ENCODE measurements at places on chromosomes 1 and 21.

GRCh38 chr1:25992689-25993171, 5.1 kb downstream of the PAFAH2 start:
- no peak for DNase-seq

- DNase-seq: no peak
Measured at GRCh38 chr1:208445758-208446203, 201.6 kb upstream of the PLXNA2 start.

GRCh38 chr1:162663589-162664106, 31.4 kb downstream of the DDR2 start:
- no peak for DNase-seq

GRCh38 chr21:18007121-18007520, 188.0 kb upstream of the C21orf91 start:
- no peak for DNase-seq

GRCh38 chr1:15737324-15738319, 1.6 kb downstream of the SLC25A34 start:
- no peak for DNase-seq

GRCh38 chr1:213826891-213827290, 160.9 kb upstream of the PROX1 start:
- DNase-seq: no peak

GRCh38 chr1:229732061-229732460, 106.0 kb downstream of the URB2 start:
- no peak for DNase-seq

GRCh38 chr1:153387001-153387400, 3.9 kb downstream of the S100A8 start:
- DNase-seq: no peak

DNA sequence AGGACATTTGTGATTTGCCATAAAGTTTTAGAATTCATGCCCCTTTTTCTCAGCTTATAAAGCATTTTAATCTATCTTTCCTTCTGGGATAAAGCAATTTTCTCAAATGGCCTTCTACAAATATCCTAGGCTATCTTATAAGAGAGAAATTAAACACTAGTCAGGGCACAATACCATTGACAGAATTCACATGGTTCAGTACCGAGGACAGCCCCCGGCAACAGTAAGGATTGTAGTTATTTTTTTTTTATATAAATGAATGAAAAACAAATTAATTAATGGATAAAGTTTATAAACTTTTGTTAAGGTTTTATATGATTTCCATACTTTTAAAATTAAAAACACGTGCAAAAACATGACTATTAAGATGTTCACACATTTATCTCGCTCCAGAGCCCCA, 6.9 kb upstream of the KRTAP20-2 start:
- no peak for DNase-seq

DNA sequence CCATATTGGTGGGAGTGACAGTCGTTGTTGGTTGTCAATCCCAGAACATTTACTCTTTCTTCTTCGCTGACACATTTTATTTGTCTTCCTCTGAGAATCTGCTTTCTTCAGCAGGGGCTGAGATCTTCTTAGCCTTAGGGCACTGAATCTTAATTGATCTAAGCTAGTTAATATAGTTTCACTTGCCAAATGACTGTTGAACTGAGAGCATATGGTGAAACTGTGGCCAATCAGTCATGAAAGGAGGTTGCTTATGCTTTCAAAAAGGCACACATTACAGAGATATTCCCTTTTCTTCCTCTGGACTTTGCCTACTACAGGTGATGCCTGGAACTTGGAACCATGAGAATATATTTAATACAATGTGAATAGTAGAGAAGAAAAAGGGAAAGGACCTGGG, 60.0 kb upstream of the KIAA0040 start:
- DNase-seq: no peak

GRCh38 chr1:201703621-201704438, 125.1 kb upstream of the IPO9 start:
- peak; percentile 89 for DNase-seq

- DNase-seq: no peak
Measured at GRCh38 chr1:159068886-159069285, 7.7 kb downstream of the AIM2 start.

GRCh38 chr21:43575473-43575844, 83.8 kb downstream of the HSF2BP start:
- DNase-seq: no peak

GRCh38 chr1:108592030-108592759, 32.3 kb downstream of the EEIG2 start:
- peak; percentile 45 for DNase-seq

GRCh38 chr1:215637041-215637573, 70.0 kb downstream of the KCTD3 start:
- DNase-seq: no peak

DNA sequence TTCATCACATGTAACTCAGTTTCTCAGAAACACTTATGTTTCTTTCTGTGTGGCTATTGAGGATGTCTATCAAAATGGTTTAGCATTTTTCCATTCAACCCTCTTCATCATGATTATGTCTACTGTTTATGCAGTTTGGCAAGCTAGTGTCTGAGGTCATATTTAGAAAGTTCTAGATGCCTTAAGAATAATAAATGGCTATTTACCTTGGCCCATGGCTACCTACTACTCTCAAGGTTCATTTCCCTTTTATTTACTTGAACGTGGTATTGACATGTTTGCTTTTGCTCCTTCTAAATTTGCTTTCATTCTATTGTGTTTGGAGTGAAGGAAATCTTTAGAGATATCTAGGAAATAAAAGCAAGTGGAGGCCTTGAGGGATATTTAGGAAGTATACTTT, 193.7 kb upstream of the OLFM3 start:
- no peak for DNase-seq

DNA sequence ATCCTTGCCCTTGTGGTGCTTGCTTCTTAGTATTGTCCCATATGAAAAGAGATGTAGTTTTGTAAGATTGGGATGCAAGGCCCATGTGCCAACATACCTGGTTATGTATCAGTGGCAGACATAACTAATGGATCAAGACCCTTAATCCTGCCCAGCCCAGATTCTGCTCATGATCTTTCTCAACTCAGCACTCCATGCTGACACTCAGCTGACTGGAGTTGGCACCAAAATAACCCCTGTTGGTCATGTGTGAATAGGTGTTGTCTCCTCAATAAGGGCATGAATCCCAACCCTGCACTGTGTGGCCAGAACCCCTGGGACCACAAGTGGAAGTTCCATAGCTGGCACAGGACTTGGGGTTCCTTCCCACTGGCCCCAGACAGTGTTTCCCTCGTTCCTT, 13.9 kb upstream of the CNR2 start:
- DNase-seq: no peak

GRCh38 chr1:158246650-158247049, 7.6 kb upstream of the CD1A start:
- DNase-seq: no peak

GRCh38 chr1:212491454-212491853, 58.7 kb downstream of the NENF start:
- no peak for DNase-seq

- DNase-seq: no peak
Measured at GRCh38 chr1:110639724-110640386, 33.7 kb upstream of the KCNA2 start.

- no peak for DNase-seq
Measured at GRCh38 chr1:92240034-92240433, 22.3 kb downstream of the C1orf146 start.

DNA sequence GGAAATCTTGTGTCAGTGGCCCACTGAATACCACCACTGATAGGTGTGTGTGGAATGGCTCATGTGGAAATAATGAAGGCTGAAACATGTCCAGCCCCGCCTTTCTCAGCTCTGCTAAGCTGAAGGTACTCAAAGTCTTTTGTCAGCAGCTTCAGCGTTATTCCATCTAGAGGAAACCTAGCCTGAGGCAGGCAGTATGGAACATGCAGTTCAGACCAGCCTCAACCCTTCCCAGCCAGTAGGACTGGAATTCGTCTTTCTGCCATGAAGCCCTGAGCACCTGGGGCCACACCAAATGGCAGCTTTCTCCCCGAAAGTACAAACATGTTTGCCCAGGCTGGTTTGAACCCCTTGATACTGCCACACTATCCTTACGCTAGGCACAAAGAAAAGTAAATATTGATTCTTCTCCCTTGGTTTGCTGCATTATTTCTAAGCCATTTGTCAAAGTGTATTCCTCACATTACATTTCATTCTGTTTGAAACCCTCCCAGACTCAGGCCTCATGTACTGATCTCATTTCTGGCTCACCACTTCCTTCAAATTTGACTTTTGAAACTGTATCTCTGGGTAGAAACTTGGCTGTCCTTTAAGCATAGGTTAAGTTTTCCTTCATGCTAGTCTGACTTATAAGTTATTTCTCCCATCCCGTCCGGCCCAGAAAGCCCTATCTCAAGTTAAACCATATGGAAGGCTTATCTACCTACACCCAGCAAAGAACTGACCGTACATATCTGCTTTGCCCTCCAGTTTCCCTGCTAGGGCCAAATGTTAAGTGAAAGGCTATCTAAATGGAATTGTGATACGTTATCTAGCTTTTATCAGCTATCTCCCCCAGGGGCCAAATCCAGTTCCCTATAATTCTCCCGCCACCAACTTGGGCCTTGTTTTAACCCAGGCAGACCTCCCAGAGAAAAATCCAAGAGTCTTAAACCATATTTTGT, 45.7 kb upstream of the HOOK1 start:
- DNase-seq: no peak

- no peak for DNase-seq
Measured at GRCh38 chr1:4972761-4973320, 318.4 kb downstream of the AJAP1 start.

GRCh38 chr1:45879885-45880598, 76.6 kb downstream of the MAST2 start:
- no peak for DNase-seq

DNA sequence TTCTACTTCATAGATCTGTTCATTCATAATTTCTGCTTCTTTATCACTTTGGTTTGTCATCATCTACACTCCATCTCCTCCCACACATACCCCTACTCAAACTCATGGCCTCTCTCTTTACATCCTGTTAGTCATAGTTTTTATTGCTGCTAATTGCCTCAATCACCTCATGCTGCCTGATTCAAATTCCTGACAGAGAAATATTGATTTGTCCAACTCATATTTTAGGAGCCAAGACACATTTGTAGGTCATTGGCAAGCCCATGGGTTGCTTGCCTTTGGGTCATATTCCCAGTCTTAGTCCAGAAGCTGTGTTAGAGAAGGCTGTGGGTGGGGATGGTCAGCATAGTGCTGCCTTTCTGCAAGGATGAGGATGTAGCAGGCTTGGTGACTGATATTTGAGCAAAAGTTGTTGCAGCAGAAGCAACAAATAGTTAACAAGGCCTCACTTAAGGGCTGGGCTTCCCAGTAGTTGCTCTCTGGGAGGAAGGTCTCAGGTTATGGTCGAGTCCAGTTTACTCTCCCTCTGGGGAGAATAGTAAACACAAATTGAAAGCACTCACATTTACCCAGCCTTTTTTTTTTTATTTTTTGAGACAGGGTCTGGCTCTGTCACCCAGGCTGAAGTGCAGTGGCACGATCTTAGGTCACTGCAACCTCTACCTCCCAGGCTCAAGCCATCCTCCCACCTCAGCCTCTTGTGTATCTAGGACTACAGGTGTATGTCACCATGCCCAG, 22.4 kb upstream of the EPS15 start:
- DNase-seq: peak; percentile 44

- DNase-seq: no peak
Measured at GRCh38 chr1:246091477-246091876, 415.6 kb downstream of the SMYD3 start.

DNA sequence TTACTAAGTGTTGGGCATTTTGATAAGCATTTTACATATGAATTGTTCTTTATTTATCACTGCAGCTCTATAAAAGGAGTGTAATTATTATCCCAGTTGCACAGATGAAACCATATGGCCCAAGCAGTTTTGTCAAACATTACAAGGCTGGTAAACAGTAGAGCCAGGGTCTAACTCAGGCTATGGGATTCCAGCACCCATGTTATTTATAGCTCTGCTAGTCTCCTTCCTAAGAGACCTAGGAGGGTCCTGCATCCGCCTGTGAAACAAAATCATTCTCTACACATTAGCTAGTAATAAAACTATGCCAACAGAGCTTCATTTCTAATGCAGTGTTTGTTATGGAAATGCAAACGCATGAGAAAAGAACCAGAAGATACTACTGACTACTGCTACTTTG, 58.6 kb downstream of the IL23R start:
- DNase-seq: no peak

GRCh38 chr1:9111957-9112356, 16.9 kb downstream of the GPR157 start:
- DNase-seq: no peak

GRCh38 chr21:38139380-38140168, 117.2 kb upstream of the KCNJ15 start:
- no peak for DNase-seq

Data from dermis blood vessel endothelial cell (primary cell).